ENCODE measurements at places on chromosomes 4 and X.

GRCh38 chr4:29560452-29560851 lies 1159.7 kb upstream of the PCDH7 start:
- no peaks in the 10 kb centered on the region for H3K4me1 ChIP-seq
- H3K4me3 ChIP-seq, result no peak overlapping the region
- no peak for DNase-seq
- no peaks in the 10 kb centered on the region for H3K27me3 ChIP-seq

GRCh38 chr4:157824021-157824420 lies 348.8 kb downstream of the GASK1B start:
- H3K27me3 ChIP-seq, result no peaks in the 10 kb centered on the region
- no peaks in the 10 kb centered on the region for H3K36me3 ChIP-seq
- H3K27ac ChIP-seq, result no peak overlapping the region
- no peak for DNase-seq
- no peak overlapping the region for H3K4me3 ChIP-seq

DNA sequence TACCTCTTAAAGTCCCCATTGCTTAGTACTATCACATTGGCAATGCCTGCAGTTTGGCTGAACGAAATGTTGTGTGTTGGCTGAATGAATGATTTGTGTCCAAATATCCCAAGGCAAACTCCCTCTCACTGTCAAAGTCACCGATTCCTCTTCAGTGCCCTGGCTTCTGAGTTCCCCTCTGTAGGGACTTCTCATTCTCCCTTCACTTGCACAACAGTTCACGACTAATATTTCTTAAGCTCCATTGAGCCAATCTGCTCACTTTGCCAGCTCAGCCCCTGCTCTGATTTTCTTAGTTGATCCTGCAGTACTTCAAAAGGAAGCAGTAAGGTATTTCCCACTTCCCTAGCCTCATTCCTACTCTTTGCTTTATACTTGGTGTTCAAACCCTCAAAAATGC lies 21.9 kb upstream of the PACRGL start:
- H3K27ac ChIP-seq, result no peak overlapping the region
- no peaks in the 10 kb centered on the region for H3K4me1 ChIP-seq
- DNase-seq, result no peak
- H3K27me3 ChIP-seq, result no peaks in the 10 kb centered on the region

DNA sequence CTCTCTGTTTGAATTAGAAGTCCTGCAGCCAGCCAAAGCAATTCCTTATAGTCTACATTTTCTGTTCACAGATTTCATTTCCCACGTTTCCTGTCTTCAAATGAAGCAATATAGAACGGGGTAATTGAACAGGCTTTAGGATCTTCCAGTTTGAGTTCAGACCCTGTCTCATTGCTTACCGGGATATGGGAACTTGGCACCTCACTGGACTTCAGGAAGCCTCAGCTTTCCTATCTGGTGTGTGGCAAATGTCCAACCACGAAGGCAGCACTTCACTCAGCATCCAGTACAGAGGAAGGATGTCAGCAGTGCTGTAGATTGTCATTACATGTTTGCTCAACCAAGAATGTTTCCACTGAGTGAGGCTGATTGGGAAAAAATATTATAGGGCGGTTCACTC lies 271.1 kb upstream of the ZFP42 start:
- no peaks in the 10 kb centered on the region for H3K4me1 ChIP-seq
- H3K27ac ChIP-seq, result no peak overlapping the region
- no peaks in the 10 kb centered on the region for H3K36me3 ChIP-seq
- no peaks in the 10 kb centered on the region for H3K27me3 ChIP-seq

GRCh38 chr4:129515356-129515755 lies 419.4 kb downstream of the C4orf33 start:
- H3K27ac ChIP-seq, result no peak overlapping the region
- DNase-seq, result no peak
- H3K4me1 ChIP-seq, result no peaks in the 10 kb centered on the region
- no peak overlapping the region for H3K4me3 ChIP-seq
- no peaks in the 10 kb centered on the region for H3K36me3 ChIP-seq

- no peaks in the 10 kb centered on the region for H3K27me3 ChIP-seq
- H3K4me1 ChIP-seq, result no peaks in the 10 kb centered on the region
- no peak overlapping the region for H3K4me3 ChIP-seq
- no peak overlapping the region for H3K27ac ChIP-seq
- H3K36me3 ChIP-seq, result no peaks in the 10 kb centered on the region
Measured at GRCh38 chr4:175339100-175339707, 421.0 kb downstream of the ADAM29 start.

GRCh38 chr4:182560358-182560757 lies 317.2 kb downstream of the TENM3 start:
- no peaks in the 10 kb centered on the region for H3K27me3 ChIP-seq
- no peaks in the 10 kb centered on the region for H3K36me3 ChIP-seq
- no peaks in the 10 kb centered on the region for H3K4me1 ChIP-seq

- H3K4me3 ChIP-seq, result no peak overlapping the region
- H3K27me3 ChIP-seq, result no peaks in the 10 kb centered on the region
- no peak for DNase-seq
- H3K36me3 ChIP-seq, result no peaks in the 10 kb centered on the region
Measured at GRCh38 chr4:98686847-98687246, 28.4 kb upstream of the TSPAN5 start.

GRCh38 chr4:124903995-124904722 lies 191.6 kb upstream of the ANKRD50 start:
- no peaks in the 10 kb centered on the region for H3K36me3 ChIP-seq
- no peak for DNase-seq
- no peak overlapping the region for H3K27ac ChIP-seq
- H3K27me3 ChIP-seq, result no peaks in the 10 kb centered on the region
- H3K4me3 ChIP-seq, result no peak overlapping the region

GRCh38 chrX:16559206-16559619 lies 90.7 kb upstream of the S100G start:
- no peaks in the 10 kb centered on the region for H3K36me3 ChIP-seq
- DNase-seq, result no peak
- no peaks in the 10 kb centered on the region for H3K27me3 ChIP-seq
- H3K27ac ChIP-seq, result no peak overlapping the region
- no peak overlapping the region for H3K4me3 ChIP-seq

DNA sequence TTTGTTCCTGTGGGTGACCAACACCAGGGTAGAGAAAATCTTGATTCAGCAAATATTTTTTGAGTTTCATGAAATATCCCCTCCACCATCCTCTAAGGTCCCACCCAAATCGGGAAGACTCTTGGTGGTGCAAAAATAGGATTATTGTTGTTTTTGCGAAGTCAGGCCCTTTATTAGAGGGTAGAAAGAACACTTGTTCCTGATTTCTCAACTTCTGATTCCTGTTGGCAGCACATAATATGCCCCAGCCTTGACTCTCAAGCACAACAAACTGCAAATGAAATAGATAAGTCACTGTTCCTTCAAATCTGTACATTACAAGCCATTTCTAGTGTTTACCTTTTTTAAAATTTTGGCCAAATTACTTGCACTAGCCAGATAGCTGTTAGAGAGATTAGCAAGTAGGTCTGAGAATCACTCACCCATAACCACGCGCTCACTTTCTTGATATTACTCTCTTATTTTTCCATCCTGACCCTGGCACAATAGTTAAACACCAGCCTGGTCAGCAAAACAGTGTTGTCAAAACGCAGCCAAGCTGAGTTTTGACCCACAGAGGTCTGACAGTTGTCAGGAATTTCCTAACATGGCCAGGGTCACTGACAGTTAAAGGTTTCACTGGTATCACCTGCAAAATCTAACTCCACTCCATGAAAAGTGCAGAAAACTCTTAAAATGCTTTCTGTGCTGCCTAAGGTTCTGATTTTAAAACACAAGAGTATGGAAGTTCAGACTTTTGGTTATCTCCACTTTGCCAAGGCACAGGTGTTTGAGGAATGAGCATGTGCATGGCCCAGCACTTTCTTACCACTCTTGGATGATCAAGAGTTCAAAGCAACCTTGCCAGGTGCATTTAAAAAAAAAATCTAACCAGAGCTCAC lies 69.8 kb downstream of the RBM47 start:
- H3K4me1 ChIP-seq, result peaks cover 4% of the 10 kb centered on the region
- no peaks in the 10 kb centered on the region for H3K27me3 ChIP-seq
- no peaks in the 10 kb centered on the region for H3K36me3 ChIP-seq
- peak overlapping the region; percentile 10 for H3K4me3 ChIP-seq
- peak overlapping the region; percentile 40 for H3K27ac ChIP-seq
- no peak for DNase-seq

GRCh38 chr4:13219971-13220370 lies 264.2 kb downstream of the RAB28 start:
- H3K27me3 ChIP-seq, result no peaks in the 10 kb centered on the region
- H3K27ac ChIP-seq, result no peak overlapping the region
- H3K4me1 ChIP-seq, result no peaks in the 10 kb centered on the region
- no peak overlapping the region for H3K4me3 ChIP-seq
- DNase-seq, result no peak

GRCh38 chr4:72875138-72875537 lies 194.4 kb downstream of the COX18 start:
- no peak overlapping the region for H3K4me3 ChIP-seq
- no peaks in the 10 kb centered on the region for H3K4me1 ChIP-seq
- no peak for DNase-seq
- H3K27me3 ChIP-seq, result no peaks in the 10 kb centered on the region
- no peak overlapping the region for H3K27ac ChIP-seq

DNA sequence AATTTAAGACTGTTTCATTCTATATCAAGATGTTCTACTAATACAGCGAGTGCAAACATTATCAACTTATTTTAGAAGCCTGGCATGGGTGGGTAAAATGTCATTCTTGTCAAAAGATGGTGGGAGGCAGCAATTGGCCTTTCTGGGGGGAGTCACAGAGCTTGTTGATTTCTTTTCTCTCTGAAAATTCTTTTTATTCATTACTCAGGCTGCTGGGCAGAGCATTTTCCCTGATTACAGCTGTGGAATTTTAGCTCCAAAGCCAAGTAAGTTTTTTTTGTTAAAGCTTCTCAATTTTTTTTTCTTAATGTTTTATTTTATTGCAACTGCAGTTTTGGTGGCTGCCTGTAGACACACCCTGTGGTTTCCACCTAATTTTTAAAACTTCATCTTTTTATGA lies 50.4 kb downstream of the GPC4 start:
- no peak overlapping the region for H3K4me3 ChIP-seq
- DNase-seq, result no peak

DNA sequence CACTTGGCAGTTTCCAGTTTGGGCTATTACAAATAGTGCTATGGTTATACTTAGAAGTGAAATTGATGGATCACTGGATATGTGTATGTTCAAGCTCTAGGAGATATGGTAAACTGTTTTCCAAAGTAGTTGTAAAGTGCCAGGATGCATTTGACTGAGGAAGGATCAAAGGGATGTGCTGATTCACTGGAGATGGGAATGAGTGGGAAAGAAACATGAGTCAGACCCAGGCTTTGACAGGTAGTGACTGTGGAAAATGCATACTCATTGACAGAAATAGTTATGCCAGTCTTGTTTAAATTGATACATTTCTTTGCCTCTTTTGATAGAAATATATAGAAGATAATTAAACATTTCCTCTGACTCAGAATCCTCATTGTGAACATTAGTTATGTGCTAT lies 77.9 kb downstream of the CEP135 start:
- DNase-seq, result no peak
- no peaks in the 10 kb centered on the region for H3K27me3 ChIP-seq
- no peaks in the 10 kb centered on the region for H3K4me1 ChIP-seq

- H3K27ac ChIP-seq, result no peak overlapping the region
- H3K27me3 ChIP-seq, result no peaks in the 10 kb centered on the region
- no peak overlapping the region for H3K4me3 ChIP-seq
- no peaks in the 10 kb centered on the region for H3K36me3 ChIP-seq
- DNase-seq, result no peak
Measured at GRCh38 chrX:21479695-21480270, 105.6 kb downstream of the CNKSR2 start.

- H3K27ac ChIP-seq, result no peak overlapping the region
- DNase-seq, result no peak
- peaks cover 4% of the 10 kb centered on the region for H3K36me3 ChIP-seq
- no peaks in the 10 kb centered on the region for H3K27me3 ChIP-seq
Measured at GRCh38 chr4:87093443-87094123, 126.8 kb downstream of the KLHL8 start.

GRCh38 chr4:2996415-2996814 lies 33.0 kb downstream of the GRK4 start:
- H3K27me3 ChIP-seq, result no peaks in the 10 kb centered on the region
- H3K4me1 ChIP-seq, result no peaks in the 10 kb centered on the region
- no peak overlapping the region for H3K27ac ChIP-seq
- H3K4me3 ChIP-seq, result no peak overlapping the region

GRCh38 chr4:151344948-151345347 lies 19.5 kb upstream of the SH3D19 start:
- DNase-seq, result no peak
- H3K27me3 ChIP-seq, result no peaks in the 10 kb centered on the region
- no peak overlapping the region for H3K4me3 ChIP-seq
- peaks cover 8% of the 10 kb centered on the region for H3K4me1 ChIP-seq

GRCh38 chr4:158411269-158411668 lies 110.4 kb upstream of the RXFP1 start:
- DNase-seq, result no peak
- no peaks in the 10 kb centered on the region for H3K36me3 ChIP-seq
- H3K27me3 ChIP-seq, result no peaks in the 10 kb centered on the region
- H3K4me1 ChIP-seq, result no peaks in the 10 kb centered on the region
- H3K4me3 ChIP-seq, result no peak overlapping the region

- H3K36me3 ChIP-seq, result no peaks in the 10 kb centered on the region
- no peak for DNase-seq
- H3K27me3 ChIP-seq, result no peaks in the 10 kb centered on the region
- H3K4me3 ChIP-seq, result no peak overlapping the region
Measured at GRCh38 chr4:171202908-171203307, 610.3 kb upstream of the GALNTL6 start.

GRCh38 chr4:41883988-41884734 lies 51.1 kb upstream of the TMEM33 start:
- H3K4me1 ChIP-seq, result peaks cover 60% of the 10 kb centered on the region
- peak overlapping the region; percentile 32 for H3K27ac ChIP-seq
- peak; percentile 76 for DNase-seq

GRCh38 chr4:141376769-141377168 lies 156.1 kb downstream of the ZNF330 start:
- no peak overlapping the region for H3K27ac ChIP-seq
- H3K4me3 ChIP-seq, result no peak overlapping the region
- no peaks in the 10 kb centered on the region for H3K36me3 ChIP-seq
- H3K27me3 ChIP-seq, result no peaks in the 10 kb centered on the region
- no peaks in the 10 kb centered on the region for H3K4me1 ChIP-seq

DNA sequence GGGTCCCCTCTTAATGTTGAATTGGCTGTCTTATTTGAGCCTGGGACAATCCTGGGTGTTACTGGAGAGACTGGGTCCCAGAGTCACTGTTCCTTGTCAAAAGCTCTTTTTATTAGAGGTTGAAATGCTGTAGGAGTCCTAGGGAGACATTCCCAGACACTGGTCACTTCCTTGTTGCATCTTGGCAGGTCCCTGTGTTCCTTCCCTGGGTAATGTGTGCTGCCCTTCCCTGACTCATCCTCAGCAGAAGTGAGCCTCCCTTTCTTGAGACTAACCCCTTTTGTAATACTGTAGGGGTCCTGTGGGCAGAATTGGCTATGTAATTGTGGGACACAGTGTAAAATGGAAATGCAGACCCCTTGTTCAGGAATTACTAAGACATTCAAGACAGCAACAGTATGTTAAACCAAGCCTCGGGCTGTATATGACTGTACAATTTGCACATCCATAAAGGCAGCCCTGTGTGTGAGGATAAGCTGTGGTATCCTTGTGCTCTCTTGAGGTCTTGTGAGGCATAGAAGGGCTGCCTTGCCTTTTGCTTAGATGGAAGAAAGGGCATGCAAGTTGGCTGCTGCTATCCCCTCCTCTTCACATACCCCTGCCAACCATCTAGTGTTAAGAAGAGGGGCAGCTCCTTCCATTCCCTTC lies 53.5 kb downstream of the DCLK2 start:
- DNase-seq, result no peak
- no peaks in the 10 kb centered on the region for H3K4me1 ChIP-seq
- H3K27me3 ChIP-seq, result no peaks in the 10 kb centered on the region
- no peak overlapping the region for H3K27ac ChIP-seq
